ENCODE measurements at places on chromosomes 11 and 22. TPM values are rescaled to one million over a fixed set of nuclear protein-coding genes. Genes with fewer than 3 reads are reported as not detected.

DNA sequence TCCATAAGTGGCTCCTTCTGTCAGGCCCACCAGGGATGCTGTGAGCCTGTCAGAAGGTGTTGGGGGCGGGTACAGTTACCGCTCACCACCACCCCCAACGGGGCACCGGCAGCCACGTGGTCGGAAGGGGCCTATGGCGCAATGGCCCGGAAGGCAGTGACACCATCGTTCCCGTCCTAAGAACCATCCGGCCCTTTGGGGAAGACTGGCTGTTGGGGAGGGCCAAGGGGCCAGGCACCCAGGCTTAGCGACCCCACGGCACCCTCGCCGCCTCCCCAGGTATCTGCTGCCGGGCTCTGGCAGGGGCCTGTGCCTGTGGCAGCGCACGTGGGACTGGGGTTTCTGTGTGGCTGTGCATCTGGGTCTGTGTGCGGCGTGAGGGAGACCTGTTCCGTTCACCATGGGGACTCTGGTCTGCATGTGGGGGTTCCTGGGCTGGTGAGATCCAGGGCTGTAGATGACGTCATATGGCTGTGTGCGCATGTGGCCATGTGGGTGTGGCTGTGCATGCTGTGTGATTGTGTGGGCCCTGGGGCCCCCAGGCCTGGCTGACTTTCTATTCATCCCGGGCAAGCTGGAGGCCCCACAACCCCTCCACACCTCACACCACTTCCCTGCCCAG is 717 bp downstream of the OSM start:
- H3K4me3 ChIP-seq = no peak overlapping the region
- H3K27me3 ChIP-seq = no peaks in the 10 kb centered on the region
- H3K36me3 ChIP-seq = no peaks in the 10 kb centered on the region
- H3K4me1 ChIP-seq = no peaks in the 10 kb centered on the region
- H3K27ac ChIP-seq = no peak overlapping the region
- DNase-seq = no peak

DNA sequence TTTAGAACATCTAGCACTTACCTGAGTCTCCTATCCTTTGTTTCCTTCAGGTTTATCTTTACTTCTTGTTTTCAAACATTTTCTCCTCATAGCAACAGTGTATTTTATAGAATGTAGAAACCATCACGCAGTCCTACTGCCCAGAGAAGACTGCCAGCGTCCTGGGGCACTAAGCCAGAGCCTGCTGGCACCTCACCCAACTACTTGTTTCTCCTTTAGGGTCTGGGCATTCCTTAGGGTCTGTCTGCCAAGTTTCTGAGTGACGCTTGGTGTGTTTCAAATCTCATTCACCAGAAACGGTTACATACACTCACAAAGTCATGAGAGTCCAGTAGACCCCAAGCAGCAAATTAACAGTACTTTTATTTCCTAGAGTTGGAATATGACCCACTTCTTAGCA is 49.6 kb upstream of the SLC25A1 start:
- H3K4me3 ChIP-seq = no peak overlapping the region
- DNase-seq = no peak
- no peaks in the 10 kb centered on the region for H3K36me3 ChIP-seq
- H3K27ac ChIP-seq = no peak overlapping the region
- no peaks in the 10 kb centered on the region for H3K27me3 ChIP-seq
- no peaks in the 10 kb centered on the region for H3K4me1 ChIP-seq

GRCh38 chr11:45057938-45058646 is 88.3 kb upstream of the PRDM11 start:
- peaks cover 3% of the 10 kb centered on the region for H3K4me1 ChIP-seq
- H3K36me3 ChIP-seq = no peaks in the 10 kb centered on the region
- no peaks in the 10 kb centered on the region for H3K27me3 ChIP-seq
- no peak for DNase-seq

MMP3 gene
- total RNA-seq = 1.3 TPM

- no peak for DNase-seq
- H3K27me3 ChIP-seq = no peaks in the 10 kb centered on the region
- no peaks in the 10 kb centered on the region for H3K4me1 ChIP-seq
- H3K4me3 ChIP-seq = no peak overlapping the region
- H3K27ac ChIP-seq = no peak overlapping the region
These were observed 65.1 kb upstream of the CARD18 start for GRCh38 chr11:105204636-105205035.

SCN4B gene
- 1.8 TPM for total RNA-seq

GRCh38 chr11:12958986-12959385 is 50.1 kb upstream of the RASSF10 start:
- H3K4me1 ChIP-seq = no peaks in the 10 kb centered on the region
- no peaks in the 10 kb centered on the region for H3K36me3 ChIP-seq
- DNase-seq = no peak
- no peak overlapping the region for H3K4me3 ChIP-seq

GRCh38 chr11:101810546-101810945 is 104.3 kb upstream of the CEP126 start:
- no peaks in the 10 kb centered on the region for H3K27me3 ChIP-seq
- no peaks in the 10 kb centered on the region for H3K36me3 ChIP-seq
- H3K27ac ChIP-seq = no peak overlapping the region
- H3K4me3 ChIP-seq = no peak overlapping the region
- no peaks in the 10 kb centered on the region for H3K4me1 ChIP-seq
- DNase-seq = no peak

RAB1B gene
- 186 TPM for total RNA-seq

GRCh38 chr11:78190871-78191538 is 2.3 kb downstream of the USP35 start:
- no peaks in the 10 kb centered on the region for H3K36me3 ChIP-seq
- H3K4me3 ChIP-seq = no peak overlapping the region
- DNase-seq = no peak
- H3K27ac ChIP-seq = no peak overlapping the region
- H3K4me1 ChIP-seq = peaks cover 13% of the 10 kb centered on the region

DNA sequence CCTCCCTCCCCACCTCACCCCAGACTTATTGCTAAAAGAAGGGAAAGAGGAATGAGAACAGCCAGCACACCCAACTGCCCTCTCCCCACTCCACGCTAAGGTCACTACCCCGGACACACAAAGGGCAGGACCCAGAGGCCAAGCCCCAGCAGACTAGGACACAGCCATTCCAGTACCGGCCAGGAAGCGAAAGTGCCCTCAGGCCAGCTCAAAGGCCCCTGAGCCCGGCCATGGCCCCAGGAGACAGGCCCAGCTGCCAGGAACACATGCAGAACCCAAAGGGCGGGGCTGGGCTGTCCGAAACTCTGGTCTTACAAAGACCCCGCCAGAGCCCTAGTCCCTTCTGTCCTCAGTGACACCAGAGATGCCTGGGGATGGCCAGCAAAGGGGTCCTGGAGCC is 5.5 kb downstream of the RCOR2 start:
- no peak overlapping the region for H3K27ac ChIP-seq
- no peaks in the 10 kb centered on the region for H3K27me3 ChIP-seq
- no peak overlapping the region for H3K4me3 ChIP-seq
- H3K4me1 ChIP-seq = peaks cover 10% of the 10 kb centered on the region
- H3K36me3 ChIP-seq = peaks cover 4% of the 10 kb centered on the region

DNA sequence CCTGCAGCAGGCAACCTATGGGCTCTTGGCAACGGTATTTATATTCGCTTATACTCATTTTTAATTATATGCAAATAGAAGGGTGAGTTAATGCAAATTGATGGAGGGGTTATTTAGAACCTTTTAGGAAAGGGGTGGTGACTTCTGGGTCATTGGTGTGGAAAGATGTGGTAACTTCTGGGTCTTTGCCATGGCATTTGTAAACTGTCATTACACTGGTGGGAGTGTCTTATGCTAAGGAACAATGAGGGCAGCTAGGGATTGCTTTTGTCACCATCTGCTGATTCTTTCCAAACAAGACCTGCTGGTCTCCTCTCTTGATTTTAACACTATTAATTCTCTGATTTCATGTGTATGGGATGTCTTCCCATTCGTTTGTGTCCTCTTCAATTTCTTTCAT is 11.7 kb upstream of the KAT5 start:
- H3K4me3 ChIP-seq = no peak overlapping the region
- H3K4me1 ChIP-seq = no peaks in the 10 kb centered on the region
- no peaks in the 10 kb centered on the region for H3K27me3 ChIP-seq
- peak; percentile 32 for DNase-seq
- no peaks in the 10 kb centered on the region for H3K36me3 ChIP-seq

GRCh38 chr11:4606231-4607015 is 1.6 kb downstream of the TRIM68 start:
- H3K27me3 ChIP-seq = no peaks in the 10 kb centered on the region
- no peaks in the 10 kb centered on the region for H3K36me3 ChIP-seq
- no peaks in the 10 kb centered on the region for H3K4me1 ChIP-seq

GRCh38 chr22:46979506-46979905 is 217.1 kb downstream of the TBC1D22A start:
- no peak for DNase-seq
- H3K27ac ChIP-seq = no peak overlapping the region
- no peaks in the 10 kb centered on the region for H3K36me3 ChIP-seq
- no peaks in the 10 kb centered on the region for H3K27me3 ChIP-seq
- H3K4me3 ChIP-seq = no peak overlapping the region

- H3K27ac ChIP-seq = no peak overlapping the region
- no peaks in the 10 kb centered on the region for H3K27me3 ChIP-seq
- H3K4me1 ChIP-seq = no peaks in the 10 kb centered on the region
- no peak for DNase-seq
- H3K36me3 ChIP-seq = peaks cover 65% of the 10 kb centered on the region
These were observed 10.7 kb downstream of the SERPINH1 start for GRCh38 chr11:75572744-75573143.

NXPE2 gene
- total RNA-seq = not detected

DNA sequence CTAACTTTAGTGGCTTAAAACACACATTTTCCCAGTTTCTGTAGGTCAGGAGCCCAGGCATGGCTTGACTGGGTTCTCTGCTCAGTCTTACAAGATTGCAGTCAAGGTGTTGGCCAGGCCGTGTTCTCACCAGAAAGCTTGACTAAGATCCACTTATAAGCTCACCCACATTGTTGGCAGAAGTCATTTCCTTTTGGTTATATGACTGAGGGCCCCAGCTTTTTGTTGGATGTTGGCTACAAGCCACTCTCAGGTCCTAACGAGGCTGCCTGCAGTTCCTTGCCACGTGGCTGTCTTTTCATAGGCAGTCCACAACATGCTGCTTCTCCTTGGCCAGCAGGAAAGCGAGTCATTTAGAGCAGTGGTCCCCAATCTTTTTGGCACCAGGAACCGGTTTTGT is 79.3 kb upstream of the CRTAM start:
- peaks cover 52% of the 10 kb centered on the region for H3K4me1 ChIP-seq
- no peaks in the 10 kb centered on the region for H3K27me3 ChIP-seq
- no peaks in the 10 kb centered on the region for H3K36me3 ChIP-seq
- no peak overlapping the region for H3K4me3 ChIP-seq
- peak; percentile 81 for DNase-seq
- H3K27ac ChIP-seq = peak overlapping the region; percentile 72

GRCh38 chr11:7642747-7643146 is 30.6 kb downstream of the CYB5R2 start:
- no peaks in the 10 kb centered on the region for H3K4me1 ChIP-seq
- H3K27ac ChIP-seq = no peak overlapping the region
- no peak for DNase-seq
- no peaks in the 10 kb centered on the region for H3K27me3 ChIP-seq
- no peaks in the 10 kb centered on the region for H3K36me3 ChIP-seq
- no peak overlapping the region for H3K4me3 ChIP-seq

SDHD gene
- 119 TPM for total RNA-seq

DRAP1 gene
- 122 TPM for total RNA-seq

PRG3 gene
- not detected for total RNA-seq

DNA sequence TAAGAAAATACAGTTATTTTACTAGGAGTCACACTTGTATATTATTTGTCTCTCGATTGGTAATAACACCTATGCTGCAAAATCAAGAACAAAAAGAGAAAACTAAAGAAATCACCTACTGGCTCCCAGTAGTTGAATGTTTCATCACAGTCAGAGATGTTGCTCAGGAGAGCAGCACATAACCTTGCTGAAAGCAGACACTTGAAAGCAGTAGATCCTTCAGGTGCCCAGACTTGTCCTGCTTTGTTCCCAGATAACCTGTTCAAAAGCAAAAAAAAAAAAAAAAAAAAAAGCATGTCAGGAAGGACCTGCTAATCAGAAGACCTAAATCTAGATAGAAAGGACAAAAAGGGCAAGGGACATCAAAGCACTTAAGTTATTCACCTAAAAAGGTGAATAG is 1.3 kb downstream of the ALG9 start:
- peaks cover 30% of the 10 kb centered on the region for H3K36me3 ChIP-seq
- no peak overlapping the region for H3K27ac ChIP-seq
- peaks cover 7% of the 10 kb centered on the region for H3K4me1 ChIP-seq
- no peaks in the 10 kb centered on the region for H3K27me3 ChIP-seq
- H3K4me3 ChIP-seq = peak overlapping the region; percentile 78
- DNase-seq = no peak

CACNA1I gene
- 0.90 TPM for total RNA-seq

DNA sequence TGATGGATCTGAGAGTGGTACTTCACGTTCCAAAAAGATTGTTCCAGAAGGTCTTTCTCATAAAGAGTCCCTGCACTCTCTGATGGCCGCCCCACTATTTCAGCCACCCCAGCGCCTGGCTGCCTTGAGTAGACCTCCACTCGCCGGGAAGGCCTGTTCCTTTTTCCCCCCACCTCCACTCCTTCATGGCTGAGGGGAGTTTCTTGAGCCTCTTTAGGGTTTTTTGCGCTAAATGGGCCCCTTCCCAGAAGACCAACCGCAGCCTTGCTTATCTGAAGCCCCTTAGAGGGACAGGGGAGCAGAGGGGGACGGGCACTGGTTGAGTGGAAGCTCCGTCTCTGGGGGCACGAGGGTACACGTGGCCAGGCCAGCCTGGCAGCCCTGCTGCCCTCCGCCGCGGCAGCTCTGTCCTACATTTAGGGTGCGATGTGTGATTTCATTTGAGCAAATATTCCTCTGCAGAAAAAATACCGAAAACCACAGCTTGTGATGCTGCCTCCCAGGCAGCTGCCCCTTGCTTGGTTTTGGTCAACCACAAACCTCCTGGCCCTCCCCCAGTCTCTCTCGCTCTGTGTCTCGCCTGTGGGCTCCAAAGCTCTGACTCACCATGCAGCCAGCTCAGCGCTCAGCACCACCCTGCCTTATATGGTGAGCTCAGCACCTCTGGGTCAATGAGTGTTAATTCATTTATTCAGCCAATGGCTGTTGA is 88.7 kb downstream of the TP53I11 start:
- peak overlapping the region; percentile 49 for H3K27ac ChIP-seq
- DNase-seq = peak; percentile 91
- no peaks in the 10 kb centered on the region for H3K36me3 ChIP-seq
- H3K4me1 ChIP-seq = peaks cover 14% of the 10 kb centered on the region
- H3K4me3 ChIP-seq = no peak overlapping the region

DNA sequence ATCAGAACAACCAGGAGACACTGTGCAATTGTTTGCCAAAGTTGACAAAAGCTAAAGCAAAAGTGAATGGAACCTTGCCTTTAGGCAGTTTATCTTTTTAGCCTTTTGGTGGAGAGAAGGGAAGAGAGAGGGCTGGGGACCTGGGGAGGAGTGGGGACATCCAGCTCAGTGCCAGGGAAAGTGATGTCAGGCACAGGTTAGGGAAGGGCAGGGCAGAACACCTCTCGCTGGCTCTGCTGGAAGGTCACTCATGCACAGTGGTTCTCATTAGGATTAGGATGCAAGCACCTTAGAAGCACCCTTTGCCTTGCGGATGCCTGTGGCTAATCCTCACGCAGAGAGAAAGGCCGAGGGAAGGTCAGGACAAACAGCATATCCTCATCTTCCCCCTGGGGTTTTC is 14.3 kb upstream of the LINC01488 start:
- no peaks in the 10 kb centered on the region for H3K36me3 ChIP-seq
- no peaks in the 10 kb centered on the region for H3K27me3 ChIP-seq
- H3K4me3 ChIP-seq = no peak overlapping the region
- DNase-seq = no peak

GRCh38 chr11:124442442-124442841 is 3.1 kb downstream of the OR8B8 start:
- no peaks in the 10 kb centered on the region for H3K27me3 ChIP-seq
- H3K4me1 ChIP-seq = no peaks in the 10 kb centered on the region
- H3K4me3 ChIP-seq = no peak overlapping the region
- no peak overlapping the region for H3K27ac ChIP-seq
- DNase-seq = peak; percentile 10

CELSR1 gene
- total RNA-seq = 2.3 TPM

LRRC10B gene
- 17.4 TPM for total RNA-seq

Data from A673 (cell line).